ENCODE measurements at places on chromosomes 11 and 22.

DNA sequence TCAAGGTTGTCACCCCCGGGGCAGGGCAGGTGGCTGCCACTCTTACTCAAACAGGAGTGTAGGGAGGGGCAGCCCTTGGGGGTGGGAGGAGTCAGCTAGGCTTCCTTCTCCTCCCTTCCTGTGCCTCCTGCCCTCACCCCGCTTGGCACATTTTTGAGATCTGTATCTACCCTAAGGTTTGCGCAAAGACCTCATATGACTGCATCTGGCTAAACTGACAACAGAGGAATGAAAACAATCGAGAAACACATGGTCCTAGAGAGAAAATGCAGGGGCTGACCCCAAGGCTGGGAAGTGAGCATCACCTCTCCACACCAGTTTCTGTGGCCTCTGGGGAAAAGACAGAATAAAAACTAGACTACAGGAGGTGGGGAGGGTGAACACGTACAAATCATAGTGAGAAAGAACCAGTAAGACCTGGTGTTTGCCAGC lies 28.1 kb downstream of the IGSF9B start:
- no peak for DNase-seq

DNA sequence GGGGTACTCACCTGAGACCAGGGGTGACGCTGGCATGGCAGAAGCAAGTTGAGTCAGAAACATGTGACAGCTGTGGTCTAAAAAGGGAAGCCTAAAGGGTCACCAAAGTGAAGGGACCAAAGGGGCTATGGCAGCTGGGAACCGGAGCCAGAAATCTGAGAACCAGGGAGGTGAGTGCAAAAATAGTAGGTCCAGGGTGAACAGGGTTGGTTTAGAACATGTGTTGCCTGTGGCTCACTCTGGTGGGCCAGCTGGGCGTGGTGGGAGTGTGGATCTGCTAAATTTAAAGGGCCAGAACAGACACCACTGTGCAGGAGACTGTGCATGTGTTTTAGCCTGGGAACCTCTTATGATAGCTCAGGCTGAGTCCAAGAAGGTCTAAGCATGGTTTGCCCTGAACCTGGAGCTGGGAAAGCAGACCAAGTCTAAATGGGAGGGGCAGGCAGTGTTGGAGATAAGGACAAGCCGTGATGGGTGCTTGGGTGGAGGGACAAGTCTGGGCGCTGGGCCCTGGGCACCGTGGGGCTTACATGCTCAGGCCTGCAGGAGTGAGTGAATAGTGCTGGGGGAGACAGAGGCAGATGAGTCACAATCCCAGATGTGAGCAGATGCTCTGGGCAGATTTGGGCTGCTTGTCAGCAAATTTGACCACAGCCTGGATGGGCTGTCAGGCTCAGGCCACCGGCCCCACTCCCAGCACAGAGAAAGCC lies 41.4 kb upstream of the ZBED5 start:
- no peak for DNase-seq

GRCh38 chr11:2265854-2266585 lies 4.4 kb downstream of the ASCL2 start:
- DNase-seq, result no peak

DNA sequence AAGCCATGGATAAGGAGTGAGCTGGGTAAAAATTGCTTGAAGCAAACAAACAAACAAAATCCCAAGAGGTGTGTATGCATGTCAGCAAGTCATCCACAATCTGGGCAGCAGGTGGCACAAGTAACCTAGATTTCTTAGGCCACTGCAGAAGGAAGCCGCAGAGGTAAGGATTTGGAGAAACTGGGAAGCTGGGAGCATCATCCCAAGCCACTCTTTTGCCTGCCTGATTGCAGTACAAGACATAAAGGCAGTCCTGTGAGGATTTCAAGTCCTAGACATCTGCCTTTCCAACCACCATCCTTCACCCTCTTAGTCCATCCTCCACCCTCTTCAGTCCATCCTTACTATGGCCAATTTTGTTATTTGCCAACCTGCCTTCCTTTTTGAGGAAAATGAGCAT lies 67.2 kb upstream of the BMAL1 start:
- no peak for DNase-seq

DNA sequence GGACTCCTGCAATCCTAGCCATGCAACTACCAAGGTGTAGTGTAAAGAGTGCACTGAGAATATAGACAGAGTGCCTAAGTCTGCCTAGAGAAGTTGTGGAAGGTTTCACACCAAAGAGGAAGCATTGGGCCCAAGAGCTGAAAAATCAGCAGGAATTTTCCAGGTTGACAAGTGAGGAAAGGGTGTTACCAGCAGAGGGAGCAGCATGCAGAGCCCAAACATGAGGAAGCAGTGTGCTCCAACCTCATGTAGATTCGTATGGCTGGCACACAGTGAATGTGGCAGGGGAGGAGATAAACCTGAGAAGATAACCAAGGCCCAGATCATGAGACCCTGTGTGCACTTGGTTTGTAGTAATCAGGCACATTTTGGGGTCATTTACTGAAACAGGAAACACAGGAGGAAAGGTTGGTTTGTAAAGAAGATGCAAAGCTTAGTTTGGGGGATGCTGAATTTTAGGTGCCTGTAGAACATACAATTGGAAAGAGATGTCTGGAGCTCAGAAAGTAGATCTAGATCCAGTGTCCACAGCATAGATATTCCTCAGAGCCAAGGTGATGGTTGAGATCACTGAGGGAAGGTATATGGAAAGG lies 1.7 kb downstream of the HPX start:
- no peak for DNase-seq

DNA sequence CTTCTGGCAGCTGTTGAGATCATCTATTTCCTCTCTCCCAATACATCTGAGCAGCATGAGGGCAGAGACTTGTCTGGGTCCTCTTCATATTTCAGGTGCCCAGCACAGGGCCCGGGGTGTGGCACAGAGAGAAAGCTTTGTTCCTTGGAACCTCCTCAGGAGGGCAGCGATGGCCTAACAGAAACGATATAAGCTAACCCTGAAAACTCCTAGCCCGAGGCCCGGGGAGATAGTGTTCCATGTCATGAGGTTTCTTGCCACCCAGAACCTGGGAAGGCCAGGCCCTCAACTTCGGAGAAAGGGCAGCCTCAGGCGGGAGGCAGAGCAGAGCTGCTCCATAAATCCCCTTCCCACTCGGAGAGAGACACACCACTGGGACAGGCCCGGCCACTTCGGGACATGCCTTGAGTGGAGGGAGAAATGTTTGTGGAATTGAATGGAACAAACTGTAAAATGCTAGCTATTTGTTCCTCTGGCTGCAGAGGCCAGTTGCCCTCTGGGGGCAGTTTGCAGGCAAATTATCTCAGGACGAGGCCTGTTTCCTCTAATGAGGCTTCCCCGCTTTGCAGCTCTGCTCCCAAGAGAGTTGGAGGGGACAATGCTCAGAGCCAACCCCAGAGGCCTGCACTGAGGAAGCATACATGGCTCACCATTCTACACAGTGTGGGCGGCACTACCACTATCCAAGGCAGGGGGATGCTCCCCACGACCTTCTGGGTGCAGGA lies 11.6 kb downstream of the ARRB1 start:
- no peak for DNase-seq

- DNase-seq, result no peak
Observed at GRCh38 chr11:69641681-69642548, 959 bp downstream of the CCND1 start.

GRCh38 chr11:83061883-83062282 lies 9.8 kb downstream of the RAB30 start:
- no peak for DNase-seq

- no peak for DNase-seq
Observed at GRCh38 chr22:27913162-27913741, 5.8 kb downstream of the PITPNB start.

- no peak for DNase-seq
Observed at GRCh38 chr11:103842191-103842590, 194.2 kb upstream of the DDI1 start.

GRCh38 chr11:9783986-9784385 lies 120.1 kb downstream of the SWAP70 start:
- no peak for DNase-seq
